ENCODE measurements at places on chromosomes 3 and 15.

DNA sequence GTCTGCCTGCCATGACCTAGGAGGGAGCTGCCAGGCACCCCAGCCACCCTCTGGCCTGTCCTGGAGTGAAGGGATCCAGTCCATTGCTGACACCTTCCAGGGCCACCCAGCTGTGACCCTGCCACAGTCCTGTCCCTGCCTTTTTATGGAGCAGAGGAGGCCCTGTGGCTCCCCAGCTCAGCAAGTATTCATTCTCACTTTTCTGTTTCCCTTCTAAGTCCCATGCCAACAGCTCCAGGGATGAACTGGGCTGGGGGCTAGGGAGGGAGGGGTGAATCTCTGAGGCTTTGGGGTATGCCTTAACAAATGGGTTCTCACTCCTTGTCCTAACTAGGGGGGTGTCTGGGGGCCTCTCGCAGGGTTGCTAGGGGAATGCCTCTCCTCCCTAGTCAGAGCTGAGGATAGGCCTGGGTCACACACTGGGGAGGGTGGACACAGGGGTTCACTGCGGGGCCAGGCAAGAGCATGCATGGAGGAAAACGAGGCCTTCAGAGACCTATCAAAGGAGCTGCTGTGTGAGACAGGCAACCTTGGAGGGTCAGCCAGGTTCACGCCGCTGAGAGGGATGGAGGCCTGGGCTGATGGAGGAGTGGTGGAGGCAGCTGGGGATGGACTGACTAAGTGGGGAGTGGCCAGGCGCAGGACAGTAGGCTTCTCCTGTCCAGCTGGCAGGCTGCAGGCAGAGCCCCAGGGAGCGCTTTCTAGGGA is 31.8 kb downstream of the EPHB3 start:
- DNase-seq: no peak

- no peak for DNase-seq
Observed at GRCh38 chr15:69292826-69293420, 5.8 kb upstream of the PAQR5 start.

- no peak for DNase-seq
Observed at GRCh38 chr3:94081884-94082283, 19.0 kb downstream of the NSUN3 start.

- DNase-seq: no peak
Observed at GRCh38 chr3:56839784-56840715, 38.3 kb upstream of the ARHGEF3 start.

DNA sequence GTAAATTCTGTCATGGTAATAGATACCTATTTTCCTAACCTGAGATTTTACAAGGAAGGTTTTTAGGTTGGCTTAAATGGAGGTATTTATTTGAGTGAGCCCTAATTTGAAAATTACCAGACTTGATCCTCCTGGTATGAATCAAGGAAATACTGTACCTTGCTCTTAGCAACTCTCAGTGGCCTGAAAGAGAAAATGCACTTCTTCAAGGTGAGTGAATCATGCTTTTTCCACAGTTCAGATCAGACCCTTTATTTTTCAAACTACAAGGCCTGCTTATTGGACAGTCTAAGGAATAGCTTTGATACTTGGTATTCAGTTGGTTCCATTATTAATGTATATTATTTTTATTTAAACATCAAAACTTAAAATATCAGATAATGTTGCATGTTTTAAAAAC is 15.4 kb downstream of the FEM1B start:
- DNase-seq: no peak

- DNase-seq: no peak
Observed at GRCh38 chr15:57172925-57173324, 203.4 kb upstream of the CGNL1 start.

GRCh38 chr3:38516669-38517068 is 20.5 kb downstream of the EXOG start:
- no peak for DNase-seq

DNA sequence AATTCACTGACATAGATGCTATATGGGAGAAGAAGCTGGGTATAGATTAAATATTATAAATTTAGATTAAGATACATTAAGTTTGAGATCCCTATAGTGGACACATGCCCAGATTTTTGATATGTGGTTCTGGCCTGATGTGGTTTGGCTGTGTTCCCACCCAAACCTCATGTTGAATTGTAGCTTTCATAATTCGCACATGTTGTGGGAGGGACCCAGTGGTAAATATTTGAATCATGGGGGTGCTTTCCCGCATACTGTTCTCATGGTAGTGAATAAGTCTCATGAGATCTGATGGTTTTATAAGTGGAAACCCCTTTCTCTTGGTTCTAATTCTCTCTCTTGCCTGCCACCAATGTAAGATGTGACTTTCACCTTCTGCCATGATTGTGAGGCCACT is 189.4 kb upstream of the CD96 start:
- DNase-seq: no peak

DNA sequence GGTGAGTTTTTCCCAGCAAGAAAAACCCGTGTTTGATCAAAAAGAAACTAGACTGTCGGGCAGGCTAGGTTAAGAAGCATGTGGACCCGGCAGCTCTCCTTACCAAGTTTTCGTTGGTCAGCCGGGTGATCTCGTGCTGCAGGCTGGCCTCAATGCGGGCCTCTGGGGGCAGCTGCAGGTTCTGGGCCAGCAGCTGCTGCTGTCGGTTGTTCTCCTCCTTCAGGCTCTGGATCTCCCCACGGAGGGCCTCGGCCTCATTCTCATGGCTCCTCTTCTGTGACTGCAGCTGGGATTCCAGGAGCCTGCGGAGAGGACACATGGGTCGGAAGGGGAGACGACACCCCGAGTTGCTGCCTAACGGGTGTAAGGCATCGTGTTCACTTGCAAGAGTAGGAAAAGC is 44.5 kb upstream of the MYO5C start:
- no peak for DNase-seq

- no peak for DNase-seq
Observed at GRCh38 chr3:159881828-159882309, 106.8 kb upstream of the IL12A start.

- DNase-seq: no peak
Observed at GRCh38 chr3:195811756-195812155, at the start of gene MUC4. MUC4 (minus strand) TSS chr3:195811929; CDS start chr3:195811817, 112 bp downstream.

- DNase-seq: no peak
Observed at GRCh38 chr3:35601959-35602358, 37.4 kb upstream of the ARPP21 start.

DNA sequence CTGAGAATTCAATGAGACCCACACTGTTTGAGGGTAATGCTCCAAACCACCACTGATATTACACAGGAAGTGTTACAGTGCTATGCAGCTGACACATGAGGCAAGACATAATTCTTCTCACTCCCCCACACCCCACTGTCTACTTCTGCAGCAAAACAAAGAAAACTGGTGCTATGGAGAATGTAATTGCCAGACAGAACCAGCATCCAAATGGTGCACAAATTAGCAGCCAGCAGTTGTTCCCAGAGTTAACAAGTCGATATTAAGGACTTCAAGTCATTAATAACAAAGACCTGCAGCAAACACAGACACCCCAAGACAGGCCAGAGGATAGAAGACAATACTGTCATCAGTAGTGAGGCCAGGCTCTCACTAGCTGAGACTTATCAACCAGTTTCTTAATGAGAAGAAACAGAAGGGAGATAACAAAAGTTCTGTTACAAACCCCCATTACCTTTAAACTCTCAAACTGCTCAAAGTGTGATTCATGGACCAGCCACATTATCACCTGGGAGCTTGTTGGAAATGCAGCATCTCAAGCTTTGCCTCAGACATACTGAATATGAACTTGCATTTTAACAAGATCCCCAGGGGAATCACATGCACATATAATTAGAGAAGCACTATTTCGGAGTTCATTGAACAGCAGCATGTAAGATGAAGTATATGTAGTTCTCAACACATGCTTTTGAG is 58.7 kb upstream of the FNDC3B start:
- no peak for DNase-seq

GRCh38 chr3:12969486-12969885 is 103.7 kb downstream of the IQSEC1 start:
- DNase-seq: no peak

- DNase-seq: no peak
Observed at GRCh38 chr15:58136731-58137130, 1.4 kb upstream of the AQP9 start.

GRCh38 chr15:48636511-48636910 is 9.0 kb downstream of the FBN1 start:
- no peak for DNase-seq

DNA sequence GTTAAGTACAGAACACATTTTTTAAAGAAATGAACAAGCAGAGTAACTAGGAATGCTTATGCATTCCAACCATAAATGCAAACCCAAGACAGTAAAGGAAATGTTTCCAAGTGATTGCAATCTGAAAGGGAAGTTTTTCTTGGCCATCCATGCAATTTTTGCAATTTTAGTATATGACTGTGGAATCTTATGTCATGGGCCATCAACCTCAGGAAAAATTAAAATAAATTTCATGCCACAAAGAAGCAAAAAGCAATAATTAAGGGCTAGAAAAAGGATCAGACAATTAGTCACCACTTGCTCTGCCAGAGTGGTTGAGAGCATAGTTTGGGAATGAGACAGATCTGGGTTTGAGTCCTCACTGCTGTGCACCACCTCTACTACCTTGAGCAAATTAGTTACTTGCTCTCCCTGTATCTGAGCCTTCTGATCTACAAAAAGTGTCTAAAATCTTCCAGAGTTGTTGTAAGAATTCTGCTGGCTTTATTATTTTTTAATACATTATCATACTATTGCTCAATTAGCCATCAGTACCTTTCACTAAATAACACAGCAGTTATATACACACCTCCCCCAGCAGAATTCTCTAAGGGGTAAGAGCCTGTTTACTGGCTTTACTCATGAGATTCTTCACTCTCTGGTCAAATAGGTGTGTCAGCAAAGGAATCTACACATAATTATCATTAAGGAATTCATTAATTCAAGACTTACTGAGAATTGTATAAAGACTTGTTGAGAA is 49.7 kb upstream of the FBN1 start:
- DNase-seq: no peak

DNA sequence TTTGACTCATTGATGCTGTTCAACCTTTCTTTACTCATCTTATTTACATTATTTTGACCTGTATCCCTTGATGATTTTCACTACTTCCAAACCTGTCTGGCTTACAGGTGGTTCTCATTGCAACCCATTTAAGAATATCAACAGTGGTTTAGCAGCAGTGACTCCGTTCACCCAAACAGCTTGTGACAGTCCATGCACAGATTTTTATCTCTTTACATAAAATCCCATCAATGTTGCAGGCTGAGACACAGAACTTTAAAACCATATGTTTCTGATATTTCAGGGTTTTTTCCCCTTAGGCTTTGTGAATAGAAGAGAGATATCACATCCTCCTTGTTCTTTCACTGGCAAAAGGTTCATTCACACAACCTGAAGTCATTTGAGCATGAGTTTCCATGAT is 149.1 kb upstream of the CDIN1 start:
- no peak for DNase-seq

GRCh38 chr3:190701096-190701532 is 161.4 kb downstream of the GMNC start:
- no peak for DNase-seq

GRCh38 chr15:80396096-80396495 is 8.1 kb upstream of the ARNT2 start:
- DNase-seq: no peak

- no peak for DNase-seq
Observed at GRCh38 chr15:40960925-40961324, 7.7 kb downstream of the CHAC1 start.

GRCh38 chr15:44501768-44502366 is 35.1 kb upstream of the EIF3J start:
- DNase-seq: no peak

GRCh38 chr3:46208167-46208704 is at the start of gene CCR1:
CCR1 (minus strand) TSS chr3:46208313; CDS start chr3:46204313, 4,000 bp downstream.
- no peak for DNase-seq

DNA sequence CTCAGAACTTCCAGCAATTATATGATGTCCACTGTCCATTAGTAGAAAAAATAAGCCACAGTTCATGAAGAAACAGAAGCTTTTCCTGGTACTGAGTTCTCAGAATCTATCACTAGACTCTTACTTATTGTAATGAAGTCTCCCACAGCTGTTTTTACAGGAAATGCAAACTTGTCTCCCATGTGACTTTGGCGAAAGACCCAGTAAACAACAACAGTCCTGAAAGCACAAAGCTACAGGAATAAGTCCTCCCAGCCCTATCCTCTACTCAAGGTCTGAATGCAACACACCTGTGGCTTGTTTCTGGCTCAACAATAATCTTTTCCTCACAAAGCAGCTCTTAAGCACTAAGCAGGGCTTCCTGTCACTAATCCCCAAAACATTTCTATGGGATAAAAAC is 55.9 kb downstream of the EOMES start:
- no peak for DNase-seq

DNA sequence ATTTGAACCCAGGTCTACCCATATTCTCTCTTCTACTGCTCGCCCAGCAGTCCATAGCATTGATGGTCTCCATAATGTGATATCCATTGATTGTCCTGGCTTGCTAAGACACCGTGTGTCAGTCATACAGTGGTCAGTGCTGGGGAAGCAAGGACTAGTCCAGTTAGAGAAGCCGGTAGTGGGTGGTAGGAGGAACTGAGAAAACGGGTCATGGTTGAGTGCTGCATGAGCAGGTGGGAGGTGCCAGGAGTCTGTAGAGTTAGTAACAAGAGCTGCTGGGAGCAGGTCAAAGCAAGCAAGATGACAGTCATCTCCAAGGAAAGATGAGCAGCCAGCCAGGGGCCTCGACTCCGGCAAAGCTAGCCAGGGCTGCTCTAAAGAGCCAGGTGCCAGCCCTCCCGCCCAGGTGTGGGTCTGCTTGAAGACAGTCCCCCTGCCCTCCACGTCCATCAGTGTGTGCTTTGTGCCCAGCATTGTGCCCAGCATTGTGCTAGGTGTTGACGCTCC is 29.5 kb upstream of the USP3 start:
- DNase-seq: no peak
